ENCODE measurements at places on chromosomes 1 and 21. TPM values are rescaled to one million over a fixed set of nuclear protein-coding genes. Genes with fewer than 3 reads are reported as not detected.

DNA sequence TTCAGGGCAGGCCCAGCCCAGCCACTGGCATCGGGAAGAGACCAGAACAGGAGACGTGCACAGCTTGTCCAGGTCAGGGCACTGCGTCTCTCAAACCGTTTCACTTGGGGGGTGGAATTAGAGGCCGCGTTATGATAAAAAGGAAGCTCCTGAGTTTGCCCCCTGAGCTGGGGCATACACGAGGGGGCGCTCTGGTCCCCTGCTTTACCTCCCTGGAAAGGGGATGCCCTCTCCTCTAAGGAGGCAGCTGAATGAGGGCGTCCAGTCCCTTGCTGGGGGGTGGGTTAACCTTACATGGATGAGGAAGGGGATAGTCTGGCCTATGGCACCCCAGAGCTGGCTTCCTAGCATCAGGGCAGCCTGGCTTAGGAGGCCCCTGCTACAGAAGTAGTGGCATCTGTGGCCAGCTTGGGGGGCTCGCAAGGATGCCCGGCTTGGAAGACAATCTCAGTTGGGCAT is 2.3 kb downstream of the MYOG start:
- no peak for DNase-seq

KAZN gene
- total RNA-seq, result 16.8 TPM

DNA sequence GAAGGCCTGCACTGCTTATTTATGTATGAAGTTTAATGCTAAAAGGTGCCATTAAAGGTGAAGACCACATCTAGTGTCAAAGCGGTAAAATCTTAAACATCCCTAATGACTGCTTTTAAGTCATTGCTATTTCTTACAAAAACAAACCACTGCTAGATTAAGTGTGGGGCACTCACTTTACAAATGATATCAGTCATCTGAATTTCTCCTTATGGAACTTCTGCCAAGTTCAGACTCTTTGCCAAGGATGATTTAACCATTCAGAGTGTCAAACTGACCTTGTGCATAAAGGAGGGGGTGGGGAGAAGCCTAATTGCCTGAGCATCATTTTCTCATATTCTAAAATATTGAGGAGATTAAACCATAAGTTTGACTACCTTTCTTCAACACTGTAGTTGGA is 271.5 kb downstream of the TGFB2 start:
- DNase-seq, result no peak

HMGCL gene
- 47.1 TPM for total RNA-seq

CXADR gene
- total RNA-seq, result 61.8 TPM

GRCh38 chr1:110542725-110543124 is 23.8 kb upstream of the KCNA10 start:
- DNase-seq, result no peak

GRCh38 chr1:185920602-185921001 is 186.4 kb downstream of the HMCN1 start:
- DNase-seq, result no peak

- no peak for DNase-seq
Measured at GRCh38 chr1:174990382-174990999, 9.3 kb upstream of the CACYBP start.

GRCh38 chr1:114982251-114982650 is 47.4 kb upstream of the TSHB start:
- no peak for DNase-seq

GRCh38 chr1:111924786-111925185 is 64.7 kb downstream of the KCND3 start:
- DNase-seq, result no peak

DNA sequence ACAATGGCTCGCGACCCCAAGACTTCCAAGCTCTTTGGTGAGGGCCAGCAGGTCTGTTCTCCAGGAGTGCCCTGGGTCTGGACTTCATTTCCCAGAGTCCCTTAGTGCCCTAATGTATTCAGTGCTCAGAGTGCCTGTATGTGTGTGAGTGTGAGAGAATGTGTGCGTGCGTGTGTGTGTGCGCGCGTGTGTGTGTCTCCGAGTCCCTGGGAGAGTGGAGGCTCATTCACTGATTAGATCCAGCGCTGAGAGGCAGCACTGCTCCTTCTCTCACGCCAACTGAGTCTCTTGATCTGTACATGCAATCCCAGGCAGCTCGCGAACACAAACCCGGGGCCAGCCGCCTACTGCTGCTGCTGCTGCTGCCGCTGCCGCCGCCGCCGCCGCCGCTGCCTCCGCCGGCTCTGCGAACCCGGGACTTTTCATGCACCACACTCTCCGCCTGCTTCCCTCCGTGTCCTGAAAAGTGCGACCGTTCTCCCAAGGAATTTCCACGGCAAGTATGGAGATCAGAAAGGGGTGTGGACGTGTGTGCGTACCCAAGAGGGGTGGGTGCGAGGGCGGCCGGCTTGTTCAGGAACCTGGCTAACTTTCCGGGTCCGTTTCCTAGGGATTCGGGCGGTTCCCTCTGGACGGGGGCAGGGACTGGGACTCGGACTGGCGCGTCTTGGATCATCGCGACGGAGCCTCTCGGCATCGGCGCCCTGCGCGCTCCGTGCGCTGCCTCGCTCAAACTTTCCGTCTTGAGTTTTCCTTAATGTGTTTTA is at the start of gene RNF220:
Gene RNF220, plus strand, starts transcription at position 225 of the 767 bp plus-strand sequence.
- no peak for DNase-seq

DNA sequence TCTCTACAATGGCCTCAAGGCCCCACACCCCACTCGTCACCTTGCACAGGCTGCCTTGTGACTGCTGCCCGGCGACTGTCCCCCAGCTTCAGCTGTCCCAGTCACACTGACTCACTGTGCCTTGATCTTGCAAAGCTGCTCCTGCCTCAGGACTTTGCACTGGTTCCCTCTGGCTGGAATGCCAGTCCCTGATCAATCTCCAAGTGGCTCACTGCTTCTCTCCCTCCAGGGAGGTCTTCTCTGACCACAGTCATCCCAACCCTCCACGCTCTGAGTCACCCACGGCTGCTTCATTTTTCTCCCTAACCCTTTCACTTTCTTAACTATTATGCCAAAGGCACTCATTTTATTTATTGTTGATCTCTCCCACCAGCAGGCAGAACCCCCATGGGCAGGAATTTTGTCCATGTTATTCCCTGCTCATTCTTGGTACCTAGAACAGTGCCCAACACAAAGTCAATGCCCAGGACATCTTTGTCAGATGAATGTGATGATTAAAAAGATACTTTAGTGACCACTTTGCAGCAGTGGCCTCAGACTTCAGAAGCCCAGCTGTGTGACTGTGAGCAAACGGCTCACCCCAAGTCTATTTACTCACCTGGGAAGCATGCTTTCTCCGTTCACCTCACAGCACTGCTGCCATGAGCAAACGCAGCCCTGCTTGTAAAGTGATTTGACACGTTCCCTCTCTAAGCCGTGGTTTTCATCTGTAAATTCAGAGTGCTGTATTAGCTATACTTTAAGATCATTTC is 53.4 kb downstream of the ZBTB18 start:
- DNase-seq, result no peak

DNA sequence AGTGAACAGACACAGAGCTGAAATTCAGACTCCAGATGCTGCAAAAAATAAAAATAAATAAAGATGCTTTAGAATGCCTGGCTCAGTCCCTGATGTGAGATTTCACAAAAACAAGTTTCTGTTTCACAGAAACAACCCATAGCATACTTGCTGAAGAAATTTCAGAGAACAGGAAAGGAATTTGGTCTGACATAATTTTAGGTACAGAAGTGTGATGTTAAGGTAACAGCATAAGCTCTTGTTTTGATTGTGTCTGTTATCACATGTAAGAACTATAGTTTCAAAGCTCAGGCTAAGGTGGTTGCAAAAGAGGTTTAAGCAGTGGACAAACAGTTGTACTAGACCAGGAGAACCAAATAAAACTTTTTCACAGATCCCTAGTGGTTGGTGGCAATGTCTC is 152.1 kb downstream of the PTGER3 start:
- DNase-seq, result no peak

RRP15 gene
- total RNA-seq, result 22.7 TPM

Measured in omental fat pad (tissue), 4 donors.